ENCODE measurements at places on chromosomes 6 and 20.

GRCh38 chr20:4470375-4470774, 251.3 kb upstream of the PRND start:
- no peak for DNase-seq
- no peak overlapping the region for H3K27ac ChIP-seq
- H3K4me1 ChIP-seq: no peaks in the 10 kb centered on the region
- H3K27me3 ChIP-seq: peaks cover 19% of the 10 kb centered on the region

GRCh38 chr20:45823949-45824835, 2.9 kb downstream of the TNNC2 start:
- peak overlapping the region; percentile 34 for H3K4me3 ChIP-seq
- peaks cover 18% of the 10 kb centered on the region for H3K4me1 ChIP-seq
- H3K36me3 ChIP-seq: peaks cover 1% of the 10 kb centered on the region
- peak; percentile 72 for DNase-seq
- H3K27me3 ChIP-seq: peaks cover 64% of the 10 kb centered on the region
- H3K27ac ChIP-seq: no peak overlapping the region

GRCh38 chr6:34970957-34971356, 81.9 kb downstream of the ANKS1A start:
- no peak overlapping the region for H3K4me3 ChIP-seq
- DNase-seq: no peak
- no peaks in the 10 kb centered on the region for H3K27me3 ChIP-seq
- peaks cover 3% of the 10 kb centered on the region for H3K36me3 ChIP-seq
- no peak overlapping the region for H3K27ac ChIP-seq
- H3K4me1 ChIP-seq: no peaks in the 10 kb centered on the region

DNA sequence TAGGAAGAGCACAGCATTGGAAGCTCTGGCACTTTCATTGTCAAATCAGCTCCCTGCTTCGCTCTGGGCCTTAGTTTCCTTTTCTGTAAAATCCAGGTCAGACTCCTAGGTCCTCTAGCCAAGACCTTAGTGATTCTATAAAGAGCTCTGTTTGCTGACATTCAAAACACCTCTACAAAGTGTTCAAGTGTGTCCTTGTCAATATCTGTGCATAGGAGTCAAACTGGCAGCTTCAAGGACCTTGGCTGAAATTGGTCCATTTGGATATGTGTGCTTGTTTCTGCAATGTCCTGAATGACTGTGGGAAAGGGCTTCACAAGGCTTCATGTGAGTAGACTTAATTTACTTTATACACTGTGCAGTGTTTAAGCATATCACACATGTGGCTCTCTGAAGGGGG, 73.9 kb upstream of the ENPP5 start:
- peaks cover 4% of the 10 kb centered on the region for H3K27me3 ChIP-seq
- no peaks in the 10 kb centered on the region for H3K36me3 ChIP-seq
- no peak overlapping the region for H3K27ac ChIP-seq
- H3K4me1 ChIP-seq: no peaks in the 10 kb centered on the region

GRCh38 chr6:20402342-20403069, 827 bp downstream of the E2F3 start:
- DNase-seq: peak; percentile 59
- no peaks in the 10 kb centered on the region for H3K27me3 ChIP-seq
- H3K27ac ChIP-seq: peak overlapping the region; percentile 98
- peak overlapping the region; percentile 93 for H3K4me3 ChIP-seq
- peaks cover 21% of the 10 kb centered on the region for H3K36me3 ChIP-seq
- H3K4me1 ChIP-seq: peaks cover 54% of the 10 kb centered on the region

DNA sequence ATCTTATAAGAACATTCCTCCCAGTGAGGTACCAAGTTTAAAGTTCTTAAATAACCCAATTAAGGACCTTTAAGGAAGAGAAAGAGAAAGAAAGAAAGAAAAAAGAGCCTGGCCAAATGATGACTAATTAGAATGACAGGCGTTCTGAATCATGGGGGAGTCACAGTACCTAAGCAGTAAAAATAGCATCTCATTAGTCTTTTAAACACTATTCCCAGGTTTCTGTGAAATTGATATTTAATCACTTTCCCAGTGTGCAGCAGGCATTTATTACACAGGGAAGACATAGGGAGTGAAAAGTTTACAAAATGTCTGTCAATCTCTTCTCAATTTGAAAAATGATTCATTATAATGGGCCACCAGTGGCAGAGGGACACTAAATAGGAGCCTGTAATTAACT, 251.4 kb upstream of the MANEA start:
- no peaks in the 10 kb centered on the region for H3K36me3 ChIP-seq
- H3K4me1 ChIP-seq: no peaks in the 10 kb centered on the region
- no peaks in the 10 kb centered on the region for H3K27me3 ChIP-seq
- no peak overlapping the region for H3K4me3 ChIP-seq
- DNase-seq: no peak

- no peak for DNase-seq
- no peaks in the 10 kb centered on the region for H3K36me3 ChIP-seq
- no peaks in the 10 kb centered on the region for H3K27me3 ChIP-seq
- no peak overlapping the region for H3K27ac ChIP-seq
- peaks cover 2% of the 10 kb centered on the region for H3K4me1 ChIP-seq
Observed at GRCh38 chr6:73062837-73063236, 162.5 kb downstream of the KHDC1L start.
